ENCODE measurements at places on chromosomes 7 and 10.

DNA sequence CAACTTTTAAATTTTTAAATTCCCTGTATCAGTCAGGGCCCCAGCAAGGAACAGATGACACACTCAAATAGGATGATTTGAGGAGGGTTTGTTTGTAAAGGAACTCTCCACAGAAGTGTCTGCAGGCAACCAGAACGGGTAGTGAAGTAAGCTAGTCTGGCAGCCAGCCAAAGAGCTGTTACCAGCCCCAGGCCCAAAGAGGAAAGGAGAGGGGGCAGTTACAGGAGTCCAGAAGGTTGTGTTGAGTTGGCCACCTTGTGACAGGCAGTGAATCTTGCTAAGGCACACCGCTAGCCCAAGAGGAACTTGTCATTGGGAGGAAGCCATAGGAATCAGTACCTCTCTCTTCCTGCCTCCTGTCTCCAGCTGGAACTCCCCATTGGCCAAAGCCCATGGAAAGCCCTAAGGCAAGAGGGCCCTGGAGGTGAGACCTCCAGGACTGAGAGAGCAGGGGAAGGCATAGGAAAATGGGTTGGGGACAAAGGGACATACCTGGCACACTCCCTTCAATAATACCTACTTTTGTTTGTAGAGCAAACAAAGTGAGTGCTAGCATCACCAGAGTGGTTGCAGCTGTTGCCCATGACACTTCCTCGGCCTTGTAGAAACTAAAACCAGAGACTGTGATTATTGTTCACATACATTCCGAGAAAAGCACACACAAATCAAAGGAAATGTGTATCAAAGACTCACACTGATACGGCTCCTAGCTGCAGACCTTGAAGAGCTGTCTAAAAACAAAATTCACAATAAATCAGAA is 25.4 kb upstream of the GATAD1 start:
- DNase-seq: no peak

DNA sequence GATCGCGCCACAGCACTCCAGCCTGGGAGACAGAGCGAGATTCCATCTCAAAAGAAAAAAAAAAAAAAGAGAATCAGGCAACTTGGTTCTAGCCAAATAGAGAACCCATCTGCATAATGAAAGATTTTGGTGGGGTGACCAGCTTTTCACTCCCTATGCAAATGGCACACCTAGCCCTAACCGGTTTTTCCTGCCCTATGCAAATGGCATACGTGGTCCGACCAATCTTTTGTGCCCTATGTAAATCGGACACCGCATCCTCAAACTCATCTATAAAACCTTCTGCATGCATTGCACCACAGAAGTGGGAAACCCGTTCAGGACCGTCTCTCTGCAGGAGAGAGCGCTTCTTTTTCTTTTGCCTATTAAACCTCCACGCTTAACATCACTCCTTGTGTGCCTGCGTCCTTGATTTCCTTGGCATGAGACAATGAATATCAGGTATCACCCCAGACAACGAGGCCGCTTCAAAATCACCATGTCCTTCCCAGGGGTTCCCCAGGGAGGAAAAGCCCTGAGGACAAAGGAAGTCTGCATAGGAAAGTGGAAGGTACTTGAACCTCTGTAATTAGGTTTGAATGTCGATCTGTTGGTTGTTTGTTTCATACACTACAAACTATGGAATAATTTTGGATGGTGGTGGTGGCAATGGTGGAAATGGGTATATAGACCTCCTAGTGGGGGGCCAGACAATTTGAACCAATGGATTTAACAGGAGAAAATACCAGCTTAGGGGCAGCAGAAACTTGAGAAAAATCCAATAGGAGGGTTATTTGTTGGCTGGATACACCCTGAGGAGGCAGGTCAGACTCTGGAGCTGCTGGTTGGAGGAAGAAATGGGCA is 396.2 kb downstream of the TYW1 start:
- no peak for DNase-seq

DNA sequence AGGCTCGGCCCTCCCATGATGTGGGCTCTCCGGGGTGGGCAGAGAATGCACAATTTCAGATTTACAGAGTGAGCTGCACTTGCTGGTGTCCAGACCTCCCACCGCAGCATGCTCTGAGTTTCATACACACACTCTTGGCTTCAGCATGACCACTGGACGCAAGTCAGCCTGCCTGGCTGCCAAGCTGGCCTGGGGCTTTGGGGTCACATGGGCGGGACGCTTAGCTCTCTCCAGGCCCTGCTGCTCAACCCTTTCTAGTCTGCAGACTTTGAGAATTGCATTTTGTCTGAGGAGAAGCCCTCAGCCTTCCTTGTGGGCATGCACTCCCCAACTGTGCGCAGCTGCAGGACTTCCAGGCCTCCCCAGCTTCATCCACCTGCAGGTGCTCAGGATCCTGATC is 5.7 kb downstream of the CYP2E1 start:
- DNase-seq: no peak

GRCh38 chr10:113859261-113859660 is 4.8 kb downstream of the NHLRC2 start:
- no peak for DNase-seq

DNA sequence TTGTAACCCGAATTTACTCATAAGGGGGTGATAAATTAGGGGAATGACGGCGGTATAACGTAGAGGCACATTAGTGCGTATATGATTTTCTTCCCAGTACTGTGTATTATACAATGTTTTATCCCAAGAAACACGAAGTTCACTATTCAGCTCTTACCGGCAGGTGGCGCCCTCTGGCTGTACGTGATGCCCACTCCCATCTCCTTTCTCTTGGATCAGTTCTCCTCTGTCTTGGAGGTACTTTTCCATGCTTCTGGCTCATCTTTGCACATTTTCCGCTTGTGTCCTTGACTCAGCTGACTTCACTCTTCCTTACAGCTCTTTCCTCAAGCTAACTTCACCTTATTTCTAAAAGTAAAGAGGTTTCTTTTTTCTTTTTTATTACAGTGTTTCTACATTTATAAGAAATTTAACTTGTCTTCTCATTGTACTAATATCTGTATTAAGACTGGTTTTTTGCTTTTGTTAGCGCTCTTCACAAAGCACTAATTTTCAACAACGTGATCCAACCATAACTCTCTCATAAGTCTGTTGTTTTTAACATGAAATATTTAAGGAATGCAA is 21.3 kb downstream of the TMEM176B start:
- no peak for DNase-seq

DNA sequence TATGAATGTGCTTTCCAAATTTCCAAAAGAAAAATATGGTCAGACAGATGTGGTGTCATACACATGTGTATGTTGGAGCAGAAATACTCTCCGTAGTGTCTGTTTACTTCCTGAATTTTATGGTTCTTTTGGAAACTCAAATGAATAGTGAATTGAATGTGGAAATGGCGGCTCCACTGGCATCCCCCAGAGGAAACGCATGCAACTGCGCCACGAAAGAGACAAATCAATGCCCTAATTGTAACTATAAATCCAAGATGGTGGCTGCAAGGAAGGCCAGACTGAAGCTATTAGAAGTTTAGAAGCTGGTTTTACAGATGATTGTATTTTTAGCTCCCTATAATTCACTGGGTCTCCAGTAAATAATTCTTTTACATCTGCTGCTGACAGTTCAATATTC is 246.7 kb downstream of the FGFR2 start:
- DNase-seq: no peak

DNA sequence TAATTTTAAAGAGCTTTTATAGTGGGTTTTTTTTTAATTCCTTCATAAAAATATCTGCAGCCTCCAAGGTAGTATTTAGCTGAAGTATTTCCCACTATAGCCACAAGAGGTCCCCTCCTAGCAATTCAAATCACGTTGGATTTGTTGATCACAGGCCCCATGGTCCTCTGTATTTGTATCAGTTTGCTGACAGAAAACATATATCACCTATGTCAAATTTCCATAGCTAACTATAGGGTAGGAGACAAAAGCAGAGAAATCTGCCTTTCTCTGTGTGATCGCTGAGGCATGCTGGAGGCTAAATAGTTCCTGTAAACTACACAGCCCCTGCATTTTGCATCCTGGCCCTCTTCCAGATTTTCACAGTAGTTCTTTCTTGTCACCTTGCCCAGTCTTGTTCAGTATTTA is 1.7 kb upstream of the CTNNA3 start:
- DNase-seq: no peak

- DNase-seq: no peak
Observed at GRCh38 chr7:7577888-7578287, 11.2 kb downstream of the MIOS start.

GRCh38 chr7:32330602-32331001 is 159.6 kb downstream of the LSM5 start:
- DNase-seq: no peak

DNA sequence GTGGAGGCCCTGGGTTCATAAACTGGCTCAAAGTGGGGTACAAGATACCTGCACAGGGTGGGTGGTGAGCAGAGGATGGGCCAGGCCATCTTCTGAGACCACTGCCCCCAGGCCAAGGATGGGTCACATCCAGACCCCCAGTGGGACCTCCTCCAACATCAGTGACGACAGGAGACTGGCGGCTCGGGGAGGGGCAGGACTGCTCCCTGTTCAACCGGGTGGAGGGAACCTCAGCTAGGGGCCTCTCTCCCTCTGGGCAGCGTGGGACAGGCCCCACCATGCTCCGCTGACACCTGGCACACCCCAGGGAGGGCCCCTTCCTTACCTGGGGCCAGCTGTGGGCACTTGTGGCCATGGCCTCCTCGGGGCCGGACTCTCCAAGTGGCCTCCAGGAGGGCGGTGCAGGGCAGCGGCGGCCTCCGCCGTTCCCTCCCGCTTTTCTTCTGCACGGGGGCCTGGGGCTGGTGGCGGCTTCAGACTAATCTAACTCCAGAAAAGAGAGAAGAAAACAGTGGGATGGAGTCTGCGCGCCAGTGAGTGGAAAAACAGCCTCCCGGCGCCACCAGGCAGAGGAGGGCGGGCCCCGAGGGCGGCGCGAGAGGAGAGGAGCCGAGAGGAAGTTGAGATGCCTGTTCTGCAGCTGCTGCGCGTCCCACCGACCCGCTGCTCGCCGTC is at the start of gene CALHM2:
TSS of gene CALHM2 (minus strand) at position 540 of the 675 bp plus-strand sequence. CDS start 2,429 bp downstream, outside the sequence.
- DNase-seq: peak; percentile 87

- DNase-seq: peak; percentile 67
Observed at GRCh38 chr10:78236416-78237015, 202.9 kb downstream of the RPS24 start.

- DNase-seq: no peak
Observed at GRCh38 chr7:18566829-18567228, 71.3 kb downstream of the HDAC9 start.

- no peak for DNase-seq
Observed at GRCh38 chr7:35420656-35421055, 166.8 kb upstream of the TBX20 start.

DNA sequence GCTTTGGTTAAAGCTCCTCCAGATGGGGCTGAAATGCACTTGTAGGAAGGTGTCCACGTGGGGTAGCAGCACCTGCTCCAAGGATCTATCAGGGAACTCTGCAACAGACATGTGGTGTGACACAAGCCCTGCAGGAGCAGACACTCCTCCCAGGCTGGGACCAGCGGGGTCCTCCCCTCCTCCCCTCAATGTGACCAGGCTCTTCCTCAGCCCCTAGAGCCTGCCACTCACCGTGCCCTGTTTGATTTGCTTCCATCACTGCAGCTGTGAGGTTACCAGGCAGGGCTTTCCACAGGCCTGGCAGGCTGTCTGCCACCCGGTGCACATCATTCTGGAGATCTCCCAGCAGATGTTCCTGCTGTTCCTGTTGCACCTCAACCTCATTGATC is 13.4 kb downstream of the MMRN2 start:
- DNase-seq: no peak

GRCh38 chr10:19640566-19641263 is 175.5 kb upstream of the PLXDC2 start:
- DNase-seq: no peak

DNA sequence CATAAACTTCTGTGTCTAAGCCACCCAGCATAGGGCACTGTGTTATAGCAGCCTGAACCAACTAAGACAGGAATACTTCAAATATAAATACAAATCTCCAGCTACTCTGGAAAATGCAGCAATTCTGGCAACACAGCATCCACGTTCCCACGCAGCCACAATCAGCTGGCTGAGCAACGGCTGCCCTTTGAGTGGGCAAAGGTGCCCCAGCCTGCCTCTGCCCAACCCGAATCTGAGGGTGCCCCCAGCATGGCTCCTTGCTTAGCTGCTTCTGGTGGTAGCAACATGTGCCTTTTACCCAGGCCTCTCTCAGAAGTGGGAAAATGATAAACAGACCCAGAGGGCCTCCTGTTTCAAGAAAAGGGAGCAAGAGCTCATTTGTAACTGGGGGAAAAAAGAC is 12.0 kb downstream of the DRGX start:
- DNase-seq: no peak

- no peak for DNase-seq
Observed at GRCh38 chr10:86155054-86155921, 211.3 kb downstream of the GRID1 start.

GRCh38 chr10:80271416-80271815 is 18.0 kb downstream of the MAT1A start:
- peak; percentile 71 for DNase-seq

DNA sequence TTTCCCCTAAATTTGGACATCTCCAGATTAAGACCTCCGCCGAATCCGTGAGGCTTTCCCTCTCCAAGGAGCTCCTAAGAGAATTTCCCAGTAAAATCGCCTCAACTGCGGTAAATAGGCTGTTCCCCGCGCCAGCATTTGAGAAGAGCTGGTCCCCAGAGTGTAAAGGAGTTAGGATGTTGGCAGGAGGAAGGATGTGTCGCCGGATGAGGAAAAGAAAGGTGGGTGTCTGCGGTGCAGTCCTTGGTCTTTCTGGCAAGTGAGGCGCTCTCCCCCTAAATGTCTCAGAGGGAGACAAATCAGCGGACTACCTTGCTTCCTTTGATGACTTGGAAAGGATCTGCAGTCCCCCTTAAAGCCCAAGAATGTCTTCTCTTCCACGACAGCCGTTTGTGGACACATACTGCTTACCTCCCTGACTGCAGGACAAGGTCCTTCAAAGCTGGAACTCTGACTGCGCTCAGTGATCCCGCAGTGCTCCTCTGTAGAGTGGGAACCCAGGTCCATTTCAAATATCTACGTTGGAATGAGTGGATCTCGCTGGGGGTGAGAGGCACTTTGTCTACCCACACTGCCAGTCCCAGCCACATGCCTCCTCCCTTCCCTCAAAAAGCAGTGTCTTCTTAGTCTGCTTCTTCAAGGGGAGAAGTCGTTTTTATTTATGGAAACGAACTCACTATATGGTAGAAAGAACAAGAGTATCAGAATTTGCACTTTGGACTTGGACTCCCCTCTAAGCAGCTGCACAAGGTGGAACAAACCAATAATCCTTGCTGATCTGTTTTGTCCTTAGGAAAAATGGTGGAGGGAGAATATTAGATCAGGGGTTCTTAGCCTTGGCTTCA is 1.1 kb upstream of the DLG5 start:
- no peak for DNase-seq

DNA sequence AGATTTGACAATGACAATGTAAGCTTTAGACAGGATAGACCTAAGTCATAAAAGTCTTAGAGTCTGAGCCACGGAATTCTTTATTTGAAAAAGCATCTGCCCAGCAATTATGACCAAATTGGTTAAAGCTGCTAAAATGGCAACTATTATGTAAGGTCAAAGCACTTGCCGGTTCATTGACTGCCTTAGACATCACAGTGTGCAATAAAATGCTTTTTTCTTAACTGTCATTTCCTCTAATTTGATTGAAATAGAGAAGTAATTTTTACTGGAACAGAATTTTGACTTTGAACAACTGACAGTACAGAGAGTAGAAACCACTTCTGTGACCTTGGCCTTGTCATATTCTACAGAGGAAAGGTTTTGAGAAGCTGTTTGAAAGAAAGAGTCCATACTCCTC is 142.9 kb downstream of the THSD7A start:
- no peak for DNase-seq

Measured in cardiac septum (tissue), 1 donor.